ENCODE measurements at places on chromosomes 1 and 21. TPM values are rescaled to one million over a fixed set of nuclear protein-coding genes. Genes with fewer than 3 reads are reported as not detected.

DNA sequence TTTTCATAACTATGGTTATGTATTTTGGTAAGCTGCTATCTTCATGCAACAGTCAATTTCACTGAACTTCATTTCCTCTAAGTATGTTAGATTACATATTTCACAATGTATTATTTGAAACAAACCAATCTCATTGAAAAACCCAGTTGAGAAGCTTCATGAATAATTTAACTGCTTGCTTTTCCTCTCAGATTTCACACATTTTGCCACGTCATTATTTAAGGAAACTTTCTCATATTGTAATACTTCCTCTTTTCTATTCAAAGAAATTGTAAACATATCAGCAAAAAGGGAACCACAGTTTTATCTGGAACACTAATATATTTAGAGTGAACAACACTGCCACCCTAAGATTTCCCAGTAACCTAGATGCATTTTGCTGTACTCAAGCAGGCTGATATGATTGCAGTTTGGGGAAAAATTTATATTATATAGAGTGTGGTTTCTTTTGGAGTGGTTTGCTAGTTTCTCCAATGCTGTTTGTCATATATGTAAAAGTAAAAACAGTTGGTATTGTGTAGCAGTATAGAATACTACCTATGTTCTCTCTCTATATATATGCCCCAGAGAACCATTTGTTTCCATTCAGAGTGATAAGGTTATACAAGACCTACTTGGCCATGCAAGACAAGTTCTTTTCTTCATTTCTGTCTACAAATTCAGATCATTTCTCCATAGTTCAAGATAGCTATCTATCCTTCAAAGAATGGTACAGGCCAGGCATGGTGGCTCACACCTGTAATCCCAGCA is 28.4 kb upstream of the AHCTF1 start:
- no peaks in the 10 kb centered on the region for H3K36me3 ChIP-seq
- no peak for DNase-seq
- H3K4me1 ChIP-seq, result no peaks in the 10 kb centered on the region
- no peak overlapping the region for H3K4me3 ChIP-seq
- no peaks in the 10 kb centered on the region for H3K27me3 ChIP-seq
- no peak overlapping the region for H3K27ac ChIP-seq

DNA sequence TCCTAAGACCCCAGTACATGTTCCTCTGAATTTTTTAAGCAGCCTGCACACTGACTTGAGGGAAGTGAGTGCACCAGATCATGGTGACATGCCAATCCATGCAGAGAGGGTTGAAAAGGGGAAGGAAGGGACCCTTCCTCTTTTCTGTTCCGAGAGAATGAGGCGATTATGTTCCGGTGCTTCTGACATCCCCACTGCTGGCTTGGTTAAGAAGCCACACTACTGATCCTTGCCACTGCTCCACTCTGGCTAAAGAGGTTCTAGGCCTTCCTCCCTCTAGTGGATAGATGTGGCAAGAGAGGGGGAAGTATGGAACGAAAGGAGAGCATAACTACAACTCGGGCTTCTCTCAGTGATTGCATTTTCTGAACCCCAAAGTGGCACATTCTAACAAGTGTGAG is 1.8 kb upstream of the CYB5R1 start:
- peak; percentile 65 for DNase-seq
- no peak overlapping the region for H3K4me3 ChIP-seq
- no peaks in the 10 kb centered on the region for H3K36me3 ChIP-seq
- H3K4me1 ChIP-seq, result peaks cover 9% of the 10 kb centered on the region
- peaks cover 10% of the 10 kb centered on the region for H3K27me3 ChIP-seq
- H3K27ac ChIP-seq, result no peak overlapping the region

DNA sequence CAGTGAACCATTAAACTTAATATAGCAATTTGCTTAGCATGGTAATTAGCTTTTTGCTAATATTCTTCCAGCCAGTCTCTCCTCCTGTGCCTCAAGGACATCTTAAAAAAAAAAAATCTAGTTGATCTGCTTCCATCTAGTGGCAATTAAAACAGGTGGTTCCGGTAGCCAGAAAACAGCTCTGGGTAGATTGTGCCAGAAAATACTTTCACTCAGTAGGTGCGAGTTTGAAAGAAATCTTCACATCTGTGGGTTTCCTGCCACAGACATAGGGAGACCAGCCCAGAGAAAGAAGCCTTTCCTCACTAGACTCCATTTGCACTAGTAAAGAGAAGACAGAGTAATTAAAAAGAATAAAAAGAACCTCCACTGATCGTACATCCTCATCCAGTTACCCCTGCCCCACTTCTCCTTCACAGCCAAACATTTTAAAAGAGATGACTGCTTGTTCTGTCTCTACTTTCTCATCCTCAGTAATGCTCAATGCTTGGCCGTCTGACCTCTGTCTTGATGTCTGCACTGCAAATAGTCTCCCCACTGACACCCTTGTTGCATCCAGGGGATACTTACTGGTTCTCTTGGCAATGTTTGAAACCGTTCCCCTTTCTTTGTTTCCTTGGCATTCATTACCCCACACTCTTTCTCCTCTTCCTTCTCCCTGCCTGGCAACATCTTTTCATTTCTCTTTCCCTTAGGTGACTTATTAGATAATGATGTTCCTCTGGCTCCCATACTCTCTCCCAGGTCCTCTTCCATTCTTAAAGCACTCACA is 16.9 kb downstream of the SELL start:
- no peak overlapping the region for H3K27ac ChIP-seq
- H3K4me3 ChIP-seq, result no peak overlapping the region
- no peaks in the 10 kb centered on the region for H3K4me1 ChIP-seq
- DNase-seq, result no peak
- no peaks in the 10 kb centered on the region for H3K27me3 ChIP-seq
- H3K36me3 ChIP-seq, result no peaks in the 10 kb centered on the region

- DNase-seq, result no peak
- no peak overlapping the region for H3K4me3 ChIP-seq
- H3K27me3 ChIP-seq, result peaks cover 4% of the 10 kb centered on the region
- no peaks in the 10 kb centered on the region for H3K4me1 ChIP-seq
Measured at GRCh38 chr1:153339802-153340201, 8.8 kb downstream of the PGLYRP4 start.

GRCh38 chr1:40313329-40313957 is 3.6 kb downstream of the COL9A2 start:
- no peak for DNase-seq
- H3K36me3 ChIP-seq, result no peaks in the 10 kb centered on the region
- no peak overlapping the region for H3K27ac ChIP-seq
- peaks cover 13% of the 10 kb centered on the region for H3K4me1 ChIP-seq
- H3K27me3 ChIP-seq, result peaks cover 26% of the 10 kb centered on the region

DNA sequence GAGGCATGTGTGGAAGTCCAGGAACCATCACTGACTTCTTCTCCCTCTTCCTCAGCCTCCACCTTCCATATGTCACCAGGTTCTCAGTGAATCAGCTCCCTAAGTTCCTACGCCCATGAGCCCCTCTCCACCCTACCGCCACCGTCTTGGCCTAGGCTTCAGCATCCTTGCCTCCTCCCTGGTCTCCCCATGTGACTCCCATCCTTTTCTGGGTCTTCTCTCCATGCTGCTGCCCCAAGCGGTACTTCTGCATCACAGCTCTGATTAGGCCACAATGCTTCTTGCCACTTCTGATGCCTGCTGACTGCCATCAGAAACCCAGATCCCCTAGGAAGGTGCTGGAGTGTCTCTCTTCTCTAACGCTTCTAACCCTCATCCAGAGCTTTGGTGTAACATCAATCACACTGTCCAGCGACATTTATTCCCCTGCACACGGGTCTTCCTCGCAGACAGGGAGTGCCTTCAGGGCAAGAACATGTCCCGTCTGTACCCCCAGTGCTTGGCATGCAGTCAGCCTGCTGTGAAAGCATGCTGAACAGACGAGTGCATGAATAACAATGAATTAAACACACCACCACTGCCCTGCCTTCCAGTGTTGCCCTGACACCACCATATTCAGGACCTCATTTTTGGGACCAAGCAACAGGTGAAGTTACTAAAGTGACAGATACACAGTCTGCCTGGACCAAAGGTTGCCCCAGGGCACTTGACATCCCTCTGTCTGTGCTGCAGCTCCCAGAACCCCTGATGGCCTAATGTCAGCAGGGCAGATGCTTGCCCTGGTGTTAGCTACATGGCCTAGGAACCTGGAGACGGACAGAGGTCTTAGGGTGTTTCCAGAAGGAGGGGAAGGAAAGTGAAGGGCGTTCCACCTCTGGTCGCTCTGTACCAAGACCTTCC is 158.7 kb upstream of the EDN2 start:
- H3K4me1 ChIP-seq, result peaks cover 11% of the 10 kb centered on the region
- no peaks in the 10 kb centered on the region for H3K36me3 ChIP-seq

DNA sequence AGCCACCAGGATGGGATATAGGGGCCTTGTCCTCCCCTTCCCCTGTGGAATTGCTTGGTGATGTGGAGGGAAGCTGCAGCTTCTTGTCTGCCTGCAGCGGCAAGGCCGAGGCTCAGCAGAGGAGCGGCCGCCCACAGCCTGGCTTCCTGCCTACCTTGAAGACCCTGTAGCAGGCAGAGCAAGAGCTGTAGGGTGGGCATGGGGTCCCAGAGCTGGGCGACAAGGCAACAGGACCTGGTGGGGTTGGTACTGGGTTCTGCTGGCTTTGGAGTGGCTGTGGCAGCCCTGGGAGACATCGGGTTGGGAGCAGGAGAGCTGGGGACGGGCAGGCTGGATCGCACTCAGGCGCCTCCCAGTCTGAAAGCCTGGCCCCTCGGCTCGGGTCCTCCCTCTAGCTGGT is 5.7 kb upstream of the GPR153 start:
- no peak overlapping the region for H3K4me3 ChIP-seq
- no peak for DNase-seq
- H3K36me3 ChIP-seq, result no peaks in the 10 kb centered on the region
- H3K27ac ChIP-seq, result no peak overlapping the region

DNA sequence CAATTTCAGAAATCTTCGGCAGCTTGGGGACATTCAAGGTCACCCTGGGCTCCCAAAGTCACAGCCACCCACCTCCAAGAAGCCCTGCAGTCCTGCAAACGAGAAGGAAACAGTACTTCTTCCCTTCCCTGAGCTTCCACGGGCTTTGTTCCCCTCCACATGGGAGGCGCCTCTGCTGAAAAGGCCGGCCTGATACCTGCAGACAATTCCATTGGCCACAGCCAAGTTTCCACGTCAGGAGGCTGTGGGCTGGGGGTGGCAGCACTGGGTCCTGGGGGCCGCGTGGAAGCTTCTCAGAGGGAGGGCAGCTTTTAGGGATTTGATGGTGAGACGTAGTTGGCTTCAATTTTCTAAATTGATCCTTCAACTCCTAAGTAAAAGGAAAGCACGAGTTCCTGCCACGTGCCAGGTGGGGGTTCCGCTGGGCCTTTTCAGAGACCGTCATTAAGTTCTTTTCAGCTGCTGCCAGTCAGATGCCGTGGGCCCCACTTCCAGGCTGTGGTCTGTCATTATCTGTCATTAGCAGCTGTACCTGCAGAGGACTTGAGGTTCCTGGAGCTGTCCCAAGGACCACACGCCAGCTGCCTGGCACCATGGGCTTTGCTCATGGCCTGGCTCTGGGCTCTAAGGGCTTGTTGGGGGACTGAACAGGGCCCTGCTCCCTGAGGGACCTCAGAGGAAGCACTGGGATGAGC is 98.7 kb downstream of the CRYAA start:
- H3K27me3 ChIP-seq, result peaks cover 33% of the 10 kb centered on the region
- no peaks in the 10 kb centered on the region for H3K36me3 ChIP-seq
- no peak for DNase-seq
- H3K27ac ChIP-seq, result no peak overlapping the region
- no peak overlapping the region for H3K4me3 ChIP-seq

DNA sequence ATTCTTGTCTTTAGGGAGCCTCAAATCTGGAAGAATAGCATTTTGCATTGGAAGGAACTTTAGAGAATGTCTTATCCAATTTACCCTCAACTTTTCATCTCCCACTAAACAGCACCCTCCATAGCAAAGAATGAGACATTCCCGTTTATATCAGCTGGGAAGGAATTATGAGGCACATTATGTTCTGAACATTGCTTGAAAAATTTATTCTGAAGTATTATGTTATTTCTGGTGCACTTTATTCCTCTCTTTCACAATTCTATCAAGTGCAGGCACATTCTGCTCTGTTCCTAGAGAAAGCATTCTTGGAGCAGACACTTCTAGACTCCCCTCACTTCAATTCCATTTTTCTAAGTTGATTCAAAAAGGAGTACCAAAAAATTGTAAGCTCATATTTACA is 147.9 kb downstream of the EDEM3 start:
- H3K27me3 ChIP-seq, result no peaks in the 10 kb centered on the region
- peaks cover 3% of the 10 kb centered on the region for H3K4me1 ChIP-seq
- DNase-seq, result no peak
- no peaks in the 10 kb centered on the region for H3K36me3 ChIP-seq

DNA sequence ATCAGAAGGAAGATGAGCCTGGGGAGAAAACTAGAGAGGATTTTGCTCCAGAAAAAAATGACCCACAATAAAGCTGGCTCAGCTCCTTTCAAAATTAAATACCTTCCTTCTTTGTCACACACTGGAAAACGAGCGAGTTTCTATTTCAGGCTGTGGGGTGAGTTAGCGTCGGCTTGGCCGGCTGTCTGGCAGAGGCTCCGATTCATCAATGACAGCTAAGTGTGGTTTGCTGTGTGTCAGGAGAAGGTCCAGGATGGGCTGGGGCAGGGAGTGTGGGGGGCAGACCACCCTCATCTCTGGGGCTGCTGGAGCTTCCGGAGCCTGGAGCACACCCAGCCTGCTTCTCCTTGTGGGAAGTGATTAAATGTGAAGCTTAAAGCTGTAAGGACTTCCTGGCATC is 120.2 kb downstream of the ETS2 start:
- peaks cover 7% of the 10 kb centered on the region for H3K4me1 ChIP-seq
- no peaks in the 10 kb centered on the region for H3K36me3 ChIP-seq
- DNase-seq, result peak; percentile 89
- 0 out of 2 replicates have a peak overlapping the region, but pooled peaks have one; percentile 24 for H3K27ac ChIP-seq
- H3K27me3 ChIP-seq, result no peaks in the 10 kb centered on the region

DNA sequence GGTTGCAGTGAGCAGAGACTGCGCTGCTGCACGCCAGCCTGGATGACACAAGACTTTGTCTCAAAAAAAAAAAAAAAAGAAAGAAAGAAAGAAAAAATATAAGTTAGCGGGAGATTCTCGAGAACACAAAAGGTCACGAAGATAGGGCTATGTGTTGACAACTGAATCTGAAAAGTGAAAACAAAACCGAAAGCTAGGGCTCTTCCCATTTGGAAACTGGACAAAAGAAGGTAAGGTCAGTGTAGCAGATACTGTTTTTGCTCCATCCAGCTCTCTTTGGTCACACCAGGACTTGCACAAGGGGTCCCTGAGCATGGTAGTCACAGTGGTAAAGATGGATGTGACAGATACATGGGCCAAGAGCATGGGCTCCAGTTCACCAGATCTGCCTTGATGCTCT is 60.4 kb upstream of the MAP10 start:
- no peak for DNase-seq
- H3K4me3 ChIP-seq, result no peak overlapping the region
- H3K36me3 ChIP-seq, result no peaks in the 10 kb centered on the region
- H3K27me3 ChIP-seq, result no peaks in the 10 kb centered on the region

Gene DYNLT5
- total RNA-seq, result 0.18 TPM

Gene GLIS1
- total RNA-seq, result 0.28 TPM

Gene NHLH2
- total RNA-seq, result not detected

Gene GPN2
- total RNA-seq, result 10.6 TPM

Gene SH3BGR
- 1.6 TPM for total RNA-seq

Gene IFI44L
- total RNA-seq, result 0.18 TPM

Gene DMRTA2
- not detected for total RNA-seq
